ENCODE measurements at places on chromosomes 7 and 10.
A peak's percentile ranks its signal among the peaks of the same experiment; 100 is the strongest.

DNA sequence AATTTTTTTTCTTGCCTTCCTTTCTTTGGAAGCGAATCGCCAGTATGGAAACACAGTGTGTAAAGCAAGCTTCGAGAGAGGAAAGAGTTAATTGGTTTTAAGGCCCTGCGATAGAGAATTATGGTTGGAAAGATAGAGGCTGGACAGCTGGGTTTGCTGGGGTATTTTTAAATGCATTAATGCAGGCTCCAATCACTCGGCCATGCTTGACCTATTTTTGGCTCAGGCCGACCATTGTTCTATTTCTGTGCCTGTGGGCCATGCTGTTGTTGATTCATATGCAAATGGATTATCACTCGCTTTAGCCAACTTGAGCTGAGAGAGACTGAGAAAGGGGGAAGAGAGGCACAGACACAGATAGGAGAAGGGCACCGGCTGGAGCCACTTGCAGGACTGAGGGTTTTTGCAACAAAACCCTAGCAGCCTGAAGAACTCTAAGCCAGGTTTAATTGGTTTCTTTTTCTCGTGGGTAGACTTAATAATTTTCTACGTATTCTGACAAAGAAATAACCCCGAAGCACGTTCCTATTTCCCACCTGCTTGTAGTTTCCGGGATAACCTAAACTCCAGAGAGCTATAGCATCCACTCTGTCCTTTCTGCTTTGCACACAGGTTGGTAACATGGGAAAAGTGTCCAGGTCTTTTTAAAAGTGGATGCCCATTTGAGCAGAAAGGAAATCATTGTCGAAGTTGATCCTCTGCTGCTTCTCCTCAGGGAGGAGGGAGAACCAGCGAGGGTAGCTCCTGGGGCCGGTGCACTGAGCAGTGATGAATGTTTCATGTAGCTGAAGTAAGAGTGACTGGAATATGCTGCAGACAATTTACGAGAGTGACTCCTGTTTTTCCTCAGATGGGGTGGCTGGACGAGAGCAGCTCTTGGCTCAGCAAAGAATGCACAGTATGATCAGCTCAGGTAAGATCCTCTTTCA is at the start of gene HDAC9:
HDAC9 (plus strand) TSS at position 338 of the 929 bp plus-strand sequence; CDS start at position 892, 554 bp downstream.
- no peak for DNase-seq

DNA sequence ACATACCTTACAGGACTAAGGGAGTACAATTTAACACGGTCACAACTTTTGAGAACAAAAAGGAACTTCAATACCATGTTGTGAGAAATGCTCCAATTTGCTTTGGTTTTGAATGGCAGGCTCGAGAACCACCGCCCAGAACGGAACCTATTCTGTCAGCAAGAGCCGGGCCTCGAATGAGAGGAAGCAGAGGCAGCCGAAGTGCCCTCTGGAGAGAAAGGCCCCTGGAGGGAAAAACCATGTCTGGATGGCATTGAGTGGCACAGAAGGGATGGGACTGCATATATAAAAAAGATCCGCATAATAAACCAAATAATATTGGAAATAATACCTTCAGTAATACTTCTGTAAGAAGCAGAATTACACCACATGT is 85.6 kb downstream of the CHST15 start:
- no peak for DNase-seq

DNA sequence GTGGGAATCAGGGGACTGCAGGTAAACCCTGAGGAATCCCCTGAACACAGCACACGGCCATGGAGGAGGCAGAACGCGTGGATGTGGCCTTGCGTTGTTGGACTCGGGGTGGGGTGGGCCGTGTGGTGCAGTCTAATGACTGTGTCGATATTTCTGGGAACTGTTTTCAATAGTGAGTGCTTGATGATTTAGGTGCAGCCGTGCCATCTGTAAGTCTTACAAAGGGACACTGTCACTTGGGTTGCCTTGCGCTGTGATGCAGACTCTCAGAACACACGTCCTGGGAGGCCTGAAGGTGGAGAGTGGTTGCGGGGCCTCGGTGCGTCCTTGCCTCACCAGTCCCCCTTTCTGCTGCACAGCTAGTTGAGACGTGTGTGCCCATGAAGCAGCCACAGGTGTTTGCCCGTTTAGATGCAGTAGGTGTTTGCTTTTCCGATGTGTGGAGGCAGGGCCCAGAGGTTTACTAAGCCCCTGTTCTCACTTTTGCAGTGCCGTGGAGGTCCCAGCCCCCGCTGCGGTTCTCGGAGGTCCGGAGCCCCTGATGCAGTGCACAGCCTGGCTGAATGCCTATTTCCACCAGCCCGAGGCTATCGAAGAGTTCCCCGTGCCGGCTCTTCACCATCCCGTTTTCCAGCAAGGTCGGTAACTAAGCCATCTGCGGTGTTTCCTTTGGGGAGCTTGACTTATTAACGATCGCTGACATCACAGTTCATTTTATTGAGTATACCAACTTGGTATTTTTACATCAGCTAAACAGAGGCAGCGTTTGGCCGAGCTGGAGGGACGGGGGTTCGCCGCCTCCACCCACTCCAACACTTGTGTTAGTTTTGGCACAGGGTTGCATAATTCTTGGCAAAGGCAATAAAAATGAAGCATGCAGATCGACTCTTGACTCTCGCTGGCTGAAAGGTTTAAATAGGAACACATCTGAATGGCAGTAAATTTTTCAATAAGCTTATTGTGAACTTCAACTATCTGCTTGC is 240.7 kb downstream of the MGMT start:
- no peak for DNase-seq

- no peak for DNase-seq
Observed at GRCh38 chr10:64537928-64538327, 1016.7 kb downstream of the REEP3 start.

DNA sequence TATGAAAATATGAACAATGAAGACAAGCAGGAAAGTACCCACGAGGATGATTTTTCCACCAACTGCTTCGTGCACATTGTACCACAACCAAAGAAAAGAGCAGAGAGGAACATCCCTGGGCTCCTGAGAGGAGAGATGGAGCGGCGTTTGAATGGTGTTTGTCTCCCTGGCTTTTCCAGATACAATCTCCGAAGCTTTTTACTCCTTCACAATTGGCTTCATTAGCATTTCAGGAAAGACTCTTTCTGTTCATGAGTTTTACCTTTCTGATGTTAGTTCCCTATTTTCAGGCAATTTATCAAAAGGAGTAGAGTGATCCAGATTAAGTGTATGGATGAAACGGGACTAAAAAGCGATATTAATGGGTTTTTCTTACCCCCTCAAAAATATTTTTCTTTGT is 49.3 kb downstream of the LYZL2 start:
- no peak for DNase-seq

- no peak for DNase-seq
Observed at GRCh38 chr7:100371561-100372171, 1.6 kb upstream of the PILRA start.

- DNase-seq = no peak
Observed at GRCh38 chr7:74619235-74619860, 38.2 kb upstream of the GTF2I start.

GRCh38 chr10:93512565-93512964 is 16.2 kb downstream of the CEP55 start:
- no peak for DNase-seq

DNA sequence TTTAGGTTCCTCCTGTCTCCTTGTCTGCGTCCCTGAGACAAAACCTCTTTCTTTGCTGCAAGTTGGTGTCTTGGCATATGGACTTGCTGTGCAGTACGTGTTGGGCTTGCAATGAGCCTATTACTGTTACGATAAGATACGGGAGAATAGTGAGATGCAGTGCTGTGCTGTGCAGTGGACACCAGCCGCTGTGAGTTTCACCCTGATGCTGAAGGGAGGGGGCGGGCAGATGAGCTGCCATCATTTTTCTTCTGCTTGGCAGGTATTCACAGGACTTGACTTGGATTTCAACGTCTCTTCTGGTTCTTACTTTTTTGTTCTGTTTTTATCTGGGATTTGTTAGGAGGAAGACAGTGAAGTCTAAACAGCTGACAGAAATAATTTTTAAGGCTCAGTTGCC is 257.1 kb upstream of the PITRM1 start:
- no peak for DNase-seq

GRCh38 chr7:93228302-93228701 is 2.0 kb upstream of the HEPACAM2 start:
- no peak for DNase-seq

DNA sequence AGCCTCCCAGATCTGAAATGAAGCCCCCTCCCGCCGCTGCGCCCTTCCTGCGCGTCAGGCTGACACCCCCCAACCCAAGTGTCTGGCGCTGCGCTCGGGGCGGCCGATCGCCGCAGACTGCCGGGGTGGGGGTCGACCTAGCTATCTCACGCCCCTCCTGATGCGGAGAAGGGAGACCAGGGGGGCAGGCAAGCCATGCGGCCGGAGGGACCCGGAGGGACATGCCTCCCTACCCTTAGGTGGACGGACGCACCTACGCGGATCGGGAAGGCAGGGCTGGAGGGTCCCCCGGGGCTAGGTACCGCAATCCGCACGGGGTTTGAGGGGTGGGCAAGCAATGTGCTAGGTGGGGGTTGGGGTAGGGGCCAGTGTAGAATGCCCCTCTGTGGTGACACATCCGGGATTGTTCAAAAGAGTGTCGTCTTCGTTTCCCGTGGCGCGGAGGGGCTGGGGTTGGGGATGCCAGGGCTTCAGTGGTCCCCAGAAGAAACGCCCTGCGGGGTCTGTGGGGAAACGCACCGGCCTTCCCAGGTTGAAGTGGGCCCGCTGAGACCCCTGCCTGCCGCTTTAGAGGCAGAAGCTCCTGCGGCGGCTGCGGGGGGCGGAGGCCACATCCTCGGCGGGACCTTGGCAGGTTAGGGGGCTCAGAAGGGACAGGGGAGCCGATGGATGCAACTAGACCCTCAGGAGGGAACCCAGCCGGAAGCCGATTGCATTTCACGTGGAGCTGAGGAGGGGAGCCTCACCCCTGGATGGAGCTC is 913 bp downstream of the ADCYAP1R1 start:
- DNase-seq = no peak

DNA sequence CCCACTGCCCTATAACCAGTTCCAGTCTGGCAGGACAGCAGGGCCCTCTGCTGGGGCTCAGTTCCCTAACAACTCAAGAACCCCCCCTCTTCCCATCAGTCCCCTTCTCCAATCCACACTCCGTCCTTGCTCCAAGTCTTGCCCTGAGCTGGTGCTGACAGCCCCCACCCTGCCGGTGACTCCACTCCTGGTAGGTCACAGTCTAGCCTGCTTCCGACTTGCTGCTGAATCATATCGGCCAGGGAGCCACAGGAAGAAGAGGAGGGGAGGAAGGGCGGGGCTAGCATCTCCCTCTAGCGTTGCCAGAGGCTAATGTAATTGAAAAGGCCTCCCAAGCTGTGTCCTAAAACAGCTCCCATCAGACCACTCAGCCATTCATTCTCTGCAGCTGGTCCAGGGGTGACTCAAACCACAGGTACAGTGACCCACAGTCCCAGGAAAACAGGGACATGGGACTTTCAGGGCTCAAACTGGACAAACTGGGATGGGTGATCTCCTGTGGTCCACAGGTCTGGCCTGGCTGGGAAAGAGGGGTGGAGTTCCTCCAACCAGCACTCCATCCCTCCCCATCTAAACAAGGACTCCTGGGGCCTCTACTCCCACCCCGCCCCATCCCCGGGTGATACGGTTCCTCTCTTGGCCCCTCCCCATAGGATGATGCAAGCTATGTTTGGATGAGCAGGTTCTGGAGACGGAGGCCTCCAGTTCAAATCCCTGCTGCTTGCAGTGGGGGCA is 158.8 kb downstream of the SH3PXD2A start:
- DNase-seq = peak; percentile 44

- DNase-seq = no peak
Observed at GRCh38 chr7:130669085-130669700, 645 bp upstream of the COPG2 start.

DNA sequence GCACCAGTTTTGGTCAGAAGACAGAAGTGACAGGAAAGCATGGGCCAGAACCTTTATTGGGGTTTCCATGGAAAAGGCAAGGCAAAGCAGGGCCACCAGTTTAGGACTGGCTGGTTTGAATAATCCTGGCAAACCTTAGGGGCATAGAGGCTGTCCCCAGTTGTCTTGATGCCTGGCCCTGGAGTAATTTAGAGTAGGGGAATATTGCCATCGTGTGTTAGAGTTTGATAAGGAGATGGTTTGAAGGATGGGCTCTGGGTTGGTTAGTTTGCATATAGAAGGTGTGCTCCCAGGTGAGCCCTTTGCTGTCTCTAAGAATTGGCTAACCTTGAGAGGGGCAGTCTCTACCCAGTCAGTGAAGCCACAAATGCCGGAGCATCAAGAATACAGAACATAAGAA is 79.6 kb downstream of the ZNF777 start:
- DNase-seq = no peak

- DNase-seq = no peak
Observed at GRCh38 chr7:1452205-1452604, 7.1 kb downstream of the MICALL2 start.

- DNase-seq = no peak
Observed at GRCh38 chr7:102119925-102120324, 166.7 kb upstream of the SH2B2 start.

DNA sequence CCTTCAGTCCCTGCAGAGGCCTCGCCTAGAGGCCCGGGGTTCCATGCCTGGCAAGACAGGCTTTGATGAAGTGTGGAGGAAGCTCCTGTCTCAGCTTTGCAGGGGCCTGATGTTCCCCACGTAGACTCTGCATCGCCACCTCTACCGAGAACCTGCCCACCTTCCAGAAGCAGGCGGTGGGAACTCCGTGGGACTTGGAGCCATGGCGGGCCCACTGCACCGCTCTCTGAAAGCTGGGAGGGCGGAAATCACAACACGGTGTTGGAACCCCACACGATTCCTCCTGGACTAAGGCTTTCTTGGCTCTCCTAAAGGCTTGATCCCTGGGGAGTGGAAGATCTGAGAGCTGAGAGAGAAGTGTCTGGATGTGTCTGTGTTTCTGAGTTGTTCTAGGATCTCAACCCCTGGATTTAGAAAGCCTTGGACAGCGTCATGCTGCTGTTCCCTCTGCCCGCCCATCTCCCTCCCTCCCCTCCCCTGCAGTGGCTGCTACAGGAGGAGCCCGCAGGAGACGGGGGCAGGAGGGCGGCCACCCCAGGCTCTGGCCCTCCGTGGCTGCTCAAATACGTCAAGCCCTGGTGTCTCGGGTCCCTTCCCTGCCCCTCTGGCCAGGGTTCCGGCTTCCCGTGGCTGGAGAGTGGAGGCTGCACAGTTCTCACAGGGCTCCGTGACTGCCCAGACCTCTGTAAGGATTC is 79.7 kb downstream of the VIPR2 start:
- no peak for DNase-seq

GRCh38 chr7:8177109-8177933 is 84.6 kb downstream of the ICA1 start:
- no peak for DNase-seq

DNA sequence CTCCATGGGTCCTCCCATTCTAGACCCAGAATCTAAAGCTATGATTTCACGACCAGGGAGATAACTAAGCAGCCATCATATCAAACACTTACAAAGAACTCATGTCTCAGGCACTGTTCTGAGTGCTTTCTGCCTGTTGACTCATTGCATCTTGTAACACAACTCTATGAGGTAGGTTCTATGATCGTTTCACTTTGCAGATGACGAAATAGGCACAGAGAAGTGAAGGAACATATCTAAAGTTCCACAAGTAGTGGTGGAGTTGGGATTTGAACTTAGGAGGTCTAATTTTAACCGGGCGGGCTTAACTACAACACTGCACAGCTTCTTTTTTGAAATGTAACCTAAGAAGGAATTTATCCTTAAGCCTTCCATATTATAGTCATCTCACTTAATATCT is 2.9 kb downstream of the RBP4 start:
- no peak for DNase-seq
